ENCODE measurements at places on chromosomes 4 and X. TPM values are rescaled to one million over a fixed set of nuclear protein-coding genes. Genes with fewer than 3 reads are reported as not detected.

Gene BEX1
- 0.30 TPM for total RNA-seq

Gene P2RY4
- total RNA-seq = 0.69 TPM

Gene PPBP
- total RNA-seq = 12.4 TPM

Gene AMER1
- total RNA-seq = 4.7 TPM

Gene NWD2
- 0.30 TPM for total RNA-seq

Gene TCEAL9
- 81.3 TPM for total RNA-seq

Measured in skin of body (tissue), 3 donors.